Left colon (tissue), 2 donors: ENCODE measurements at places on chromosomes 12 and 14.

GRCh38 chr12:71548893-71549292 is 109.3 kb downstream of the LGR5 start:
- DNase-seq, result no peak

DNA sequence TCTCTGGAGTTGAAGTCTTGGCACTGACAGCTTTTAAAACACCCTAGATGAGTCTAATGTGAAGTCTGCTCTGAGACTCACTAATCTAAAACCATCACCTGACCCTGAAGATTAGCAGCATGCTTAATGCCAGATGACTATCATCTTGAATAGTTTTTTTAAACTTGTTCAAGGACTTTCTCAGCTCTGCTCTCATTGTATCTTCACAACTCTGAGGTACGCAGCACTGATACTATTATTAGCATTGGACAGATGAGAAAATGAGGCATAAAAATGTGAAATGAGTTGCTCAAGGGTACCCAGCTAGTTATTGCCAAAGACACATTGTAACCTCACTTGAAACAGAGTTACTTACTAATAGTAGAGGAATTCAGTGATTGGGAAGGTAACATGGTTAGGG is 4.8 kb downstream of the SLC38A1 start:
- no peak for DNase-seq

DNA sequence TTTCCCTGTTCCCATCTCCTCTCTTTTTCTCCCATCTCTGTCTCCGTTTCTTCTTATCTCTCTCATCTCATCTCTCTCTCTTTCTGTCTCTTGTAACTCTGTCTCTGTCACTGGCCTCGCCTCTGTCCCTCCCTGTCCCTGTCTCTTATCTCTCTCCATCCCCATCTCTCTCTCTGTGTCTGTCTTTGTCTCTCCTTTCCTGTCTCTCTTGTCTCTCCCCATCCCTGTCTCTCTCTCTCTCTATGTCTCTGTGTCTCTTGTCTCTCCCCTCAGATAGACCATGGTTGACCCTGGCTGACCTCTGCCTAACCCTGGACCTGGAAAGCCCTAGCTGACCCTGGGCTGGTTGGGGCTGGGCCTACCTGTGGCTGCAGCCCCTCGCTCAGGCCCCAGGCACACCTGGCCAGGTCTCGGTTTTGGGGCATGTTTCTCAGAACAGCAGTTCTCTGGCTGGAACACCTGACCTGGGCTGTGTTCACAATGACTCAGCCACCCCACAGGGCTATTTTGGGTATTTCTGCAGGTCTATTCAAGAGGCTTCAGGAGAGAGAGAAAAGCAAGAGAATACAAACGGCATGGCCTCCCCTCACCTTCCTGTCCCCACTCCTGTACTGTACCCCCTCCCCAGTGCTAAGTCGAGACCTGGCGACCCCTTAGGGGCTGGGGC is 174.4 kb downstream of the TMEM121 start:
- no peak for DNase-seq

DNA sequence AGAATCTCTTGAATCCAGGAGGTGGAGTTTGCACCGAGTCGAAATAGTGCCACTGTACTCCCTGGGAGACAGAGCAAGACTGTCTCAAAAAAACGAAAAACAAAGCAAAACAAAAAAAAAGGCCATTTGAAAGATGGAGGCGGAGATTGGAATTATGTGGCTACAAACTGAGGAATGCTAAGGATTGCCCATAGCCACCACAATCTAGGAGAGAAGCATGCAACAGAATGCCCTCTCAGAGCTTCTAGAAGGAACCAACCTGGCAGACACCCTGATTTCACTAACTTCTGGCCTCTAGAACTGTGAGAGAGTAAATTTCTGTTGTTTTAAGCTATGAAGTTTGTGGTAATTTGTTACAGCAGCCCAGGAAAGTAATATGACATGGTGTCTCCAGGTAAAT is 50.1 kb upstream of the LIMA1 start:
- DNase-seq, result no peak

- no peak for DNase-seq
Observed at GRCh38 chr12:98456041-98456440, 59.3 kb upstream of the TMPO start.

GRCh38 chr12:12020762-12021161 is 50.0 kb upstream of the BCL2L14 start:
- DNase-seq, result no peak

DNA sequence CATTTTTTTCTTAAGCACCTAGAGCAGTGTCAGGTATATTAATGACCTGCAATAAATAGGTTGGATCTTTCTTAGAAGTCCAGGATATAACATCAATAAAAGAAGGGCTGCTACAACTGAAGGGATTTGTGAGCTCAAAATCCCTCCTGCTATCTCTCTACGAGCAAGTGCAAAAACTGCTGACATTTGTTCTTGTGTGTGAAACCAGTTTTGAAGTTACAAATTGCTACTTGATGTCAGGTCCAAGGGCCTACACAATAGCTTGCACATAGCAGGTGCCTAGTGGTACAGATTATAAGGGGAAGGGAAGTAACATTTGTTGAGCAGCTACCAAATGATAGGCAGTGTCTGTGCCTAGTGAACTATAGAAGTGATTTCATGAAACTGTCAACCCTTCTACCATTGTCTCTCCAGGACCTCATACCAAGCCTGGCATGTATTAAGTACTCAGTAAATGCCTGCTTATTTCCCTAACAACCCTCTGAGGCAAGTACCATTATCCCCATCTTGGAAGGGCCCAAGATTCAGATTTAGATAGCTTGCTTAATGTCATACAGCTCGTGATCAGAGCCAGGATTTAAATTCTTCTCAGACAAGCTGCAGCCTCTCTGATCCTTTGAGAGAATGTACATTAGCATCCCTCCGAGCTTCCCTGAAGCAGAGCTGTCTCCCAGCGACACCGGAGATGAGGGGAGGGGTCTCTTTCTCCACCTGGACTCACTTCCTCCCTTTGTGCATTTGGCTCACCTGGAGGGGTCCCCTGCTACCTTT is 300.3 kb downstream of the ZFP36L1 start:
- DNase-seq, result no peak

GRCh38 chr12:118312578-118312977 is 60.1 kb downstream of the TAOK3 start:
- no peak for DNase-seq

DNA sequence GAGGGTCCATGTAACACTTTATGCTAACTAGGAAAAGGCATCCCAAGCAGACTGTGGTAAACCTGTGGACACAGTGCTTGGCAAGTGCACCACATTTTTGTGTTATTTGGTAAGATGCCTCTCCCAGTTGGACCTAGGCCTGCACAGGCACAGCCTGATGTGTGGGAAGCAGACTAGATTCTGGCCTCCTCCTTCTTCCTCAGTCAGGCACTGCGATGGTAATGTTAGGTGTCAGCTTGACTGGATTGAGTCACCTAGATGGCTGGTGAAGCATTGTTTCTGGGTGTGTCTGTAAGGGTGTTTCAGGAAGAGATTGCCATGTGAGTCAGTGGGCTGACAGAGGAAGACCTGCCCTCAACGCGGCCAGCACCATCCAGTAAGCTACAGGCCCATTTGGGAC is 25.3 kb upstream of the RHOJ start:
- DNase-seq, result no peak

- DNase-seq, result no peak
Observed at GRCh38 chr12:115101520-115101919, 417.5 kb upstream of the TBX3 start.

DNA sequence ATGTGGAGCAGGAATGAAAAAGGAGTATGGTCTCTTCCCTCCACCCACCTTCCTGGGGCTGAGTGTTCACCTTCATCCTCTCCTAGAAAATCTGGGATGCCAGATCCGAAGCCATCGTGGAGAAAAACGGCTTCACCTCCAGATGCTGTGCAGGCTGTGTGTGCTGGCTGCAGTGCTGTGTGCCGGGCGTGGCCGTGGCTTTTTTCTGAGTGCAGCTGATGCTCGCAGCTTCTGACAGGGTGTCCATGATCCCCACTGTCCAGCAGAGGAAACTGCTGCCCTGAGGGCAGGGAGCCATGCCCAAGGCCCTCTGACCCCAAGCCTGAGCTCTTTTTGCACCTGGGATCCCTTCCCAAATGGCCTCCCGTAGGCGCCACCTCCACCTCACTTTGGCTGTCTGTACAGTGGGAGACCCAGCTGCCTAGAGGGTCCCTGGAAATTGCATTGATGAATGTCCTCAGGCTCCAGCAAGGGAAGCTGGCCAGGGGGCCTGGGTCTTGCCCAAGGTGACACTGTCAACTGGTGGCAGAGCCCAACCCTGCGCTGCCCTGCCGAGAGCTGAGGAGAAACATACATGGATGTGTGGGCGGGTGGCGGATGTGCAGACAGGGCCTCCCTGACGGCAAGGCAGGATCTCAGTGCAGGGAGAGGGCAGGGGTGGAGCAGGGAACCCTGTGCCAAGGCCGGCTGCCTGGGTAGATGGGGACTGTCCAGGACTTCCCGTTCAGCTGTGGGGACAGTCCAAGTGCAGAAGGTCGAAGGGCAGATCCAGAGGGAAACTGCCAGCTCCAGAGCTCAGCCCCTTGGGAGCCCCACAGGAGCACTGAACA is 53.3 kb downstream of the BEGAIN start:
- peak; percentile 28 for DNase-seq

DNA sequence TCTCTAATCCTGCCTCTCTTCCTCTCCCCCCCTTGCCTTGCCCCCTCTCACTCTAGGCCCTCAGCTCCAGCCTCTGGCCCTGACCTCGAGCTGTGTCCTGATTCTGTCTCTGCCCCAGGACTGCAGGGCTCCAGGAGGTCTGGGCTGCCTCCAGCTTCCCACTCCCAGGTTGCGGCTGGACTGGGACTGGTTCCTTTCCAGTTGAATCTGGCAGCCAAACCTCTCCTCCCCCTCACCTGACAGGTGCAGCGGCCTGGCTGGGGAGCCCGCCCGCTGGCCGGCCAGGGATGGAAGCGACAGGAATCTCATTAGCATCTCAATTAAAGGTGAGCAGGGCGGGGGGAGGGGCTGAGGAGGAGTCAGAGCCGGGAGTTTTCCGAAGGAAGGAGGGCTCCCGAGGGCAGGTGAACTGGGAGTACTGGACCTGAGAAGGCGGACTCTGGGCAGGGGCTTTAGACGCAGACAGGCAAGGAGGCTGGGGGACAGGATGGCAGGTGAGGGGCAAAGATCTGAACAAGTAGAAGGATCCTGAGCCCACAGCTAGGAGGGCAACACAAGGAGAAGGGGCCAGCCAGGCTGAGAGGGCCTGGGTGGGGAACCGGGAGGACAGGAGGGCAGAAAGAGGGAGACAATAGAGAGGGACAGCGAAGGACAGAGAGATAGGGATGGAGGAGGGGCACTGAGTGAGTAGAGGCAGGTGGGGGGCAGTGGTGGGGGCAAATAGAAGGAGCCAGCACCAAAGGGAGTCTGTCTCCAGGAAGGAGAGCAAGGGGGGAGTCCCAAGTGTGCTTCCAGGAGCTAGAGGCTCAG is at the start of gene SCNN1A:
TSS of gene SCNN1A (minus strand) at position 295 of the 810 bp plus-strand sequence. CDS start 780 bp downstream, outside the sequence.
- DNase-seq, result peak; percentile 92
